ENCODE measurements at places on chromosomes 12 and 14.

- H3K4me3 ChIP-seq, result no peak overlapping the region
- H3K27me3 ChIP-seq, result no peaks in the 10 kb centered on the region
- H3K27ac ChIP-seq, result no peak overlapping the region
These were observed 65.1 kb upstream of the DYNC1H1 start for GRCh38 chr14:101899263-101899662.

GRCh38 chr12:49673446-49674317 lies 33.5 kb downstream of the FMNL3 start:
- H3K36me3 ChIP-seq, result no peaks in the 10 kb centered on the region
- DNase-seq, result peak; percentile 99
- H3K27me3 ChIP-seq, result no peaks in the 10 kb centered on the region
- H3K4me3 ChIP-seq, result no peak overlapping the region
- H3K27ac ChIP-seq, result peak overlapping the region; percentile 89

DNA sequence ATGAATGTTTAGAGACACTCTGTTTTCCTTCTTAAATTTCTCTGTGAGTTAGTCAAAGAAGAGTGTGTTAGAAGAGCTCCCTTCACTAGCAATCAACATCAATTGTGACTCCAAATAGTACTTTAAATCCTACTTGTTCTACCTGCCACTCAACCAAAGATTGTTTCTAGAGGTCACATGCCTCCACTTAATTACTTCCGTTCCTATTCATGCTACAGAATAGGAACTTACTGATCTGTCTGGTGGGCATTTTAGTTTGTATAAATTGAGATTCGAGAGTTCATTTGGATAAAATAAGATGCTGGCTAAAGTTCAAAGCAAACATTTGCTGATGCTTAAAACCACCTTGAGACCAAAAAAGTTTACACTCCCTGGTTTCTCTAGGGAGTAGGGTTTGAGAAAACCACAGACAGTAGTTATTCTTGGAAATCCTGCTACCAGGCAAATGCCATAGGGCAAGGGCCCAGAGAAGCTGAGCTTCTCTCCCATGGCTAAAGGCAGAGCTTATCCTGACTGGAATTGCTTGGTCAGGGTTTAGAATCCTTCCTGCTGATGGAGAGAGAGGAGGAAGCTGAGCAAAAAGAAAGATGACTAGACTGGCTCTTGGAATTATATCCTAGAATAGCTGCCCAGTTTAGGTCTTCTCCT lies 389.6 kb upstream of the ATP2B1 start:
- no peaks in the 10 kb centered on the region for H3K36me3 ChIP-seq
- DNase-seq, result no peak
- H3K27ac ChIP-seq, result no peak overlapping the region

DNA sequence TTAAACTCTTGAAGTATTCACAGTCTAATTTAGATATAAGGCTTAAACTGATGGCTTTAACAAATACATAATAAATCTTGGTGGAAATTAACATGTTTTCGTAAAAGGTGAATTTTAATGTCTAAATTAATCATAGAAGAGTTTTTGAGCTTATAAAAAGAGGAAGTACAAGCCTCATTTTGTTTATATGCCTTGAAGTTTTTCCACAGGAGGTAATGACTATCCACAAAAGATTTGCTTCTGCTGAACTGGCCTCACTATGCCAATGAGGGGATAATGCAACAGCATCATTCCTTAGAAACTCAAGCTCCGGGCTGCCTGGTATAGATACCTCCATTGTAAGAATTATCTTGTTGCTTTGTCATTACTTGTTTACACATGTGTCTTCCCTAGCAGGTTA lies 175.6 kb downstream of the DUSP6 start:
- no peak overlapping the region for H3K27ac ChIP-seq
- H3K36me3 ChIP-seq, result no peaks in the 10 kb centered on the region
- no peak overlapping the region for H3K4me3 ChIP-seq
- H3K4me1 ChIP-seq, result no peaks in the 10 kb centered on the region

- H3K36me3 ChIP-seq, result no peaks in the 10 kb centered on the region
- DNase-seq, result peak; percentile 79
- H3K27ac ChIP-seq, result no peak within 1 kb of the TSS
- peaks cover 4% of the 10 kb centered on the region for H3K4me1 ChIP-seq
- peaks cover 72% of the 10 kb centered on the region for H3K27me3 ChIP-seq
These were observed at the start of gene LGR5 for GRCh38 chr12:71439613-71440344. TSS of gene LGR5 (plus strand) at chr12:71439798. CDS start at chr12:71440081, 283 bp downstream.

GRCh38 chr12:46523446-46523845 lies 150.9 kb upstream of the SLC38A2 start:
- H3K27me3 ChIP-seq, result no peaks in the 10 kb centered on the region
- H3K36me3 ChIP-seq, result no peaks in the 10 kb centered on the region
- H3K4me3 ChIP-seq, result no peak overlapping the region
- no peak overlapping the region for H3K27ac ChIP-seq
- peaks cover 21% of the 10 kb centered on the region for H3K4me1 ChIP-seq
- DNase-seq, result no peak

Measured in cardiac muscle cell (in vitro differentiated cells and primary cell).